ENCODE measurements at places on chromosomes 3 and 15.

DNA sequence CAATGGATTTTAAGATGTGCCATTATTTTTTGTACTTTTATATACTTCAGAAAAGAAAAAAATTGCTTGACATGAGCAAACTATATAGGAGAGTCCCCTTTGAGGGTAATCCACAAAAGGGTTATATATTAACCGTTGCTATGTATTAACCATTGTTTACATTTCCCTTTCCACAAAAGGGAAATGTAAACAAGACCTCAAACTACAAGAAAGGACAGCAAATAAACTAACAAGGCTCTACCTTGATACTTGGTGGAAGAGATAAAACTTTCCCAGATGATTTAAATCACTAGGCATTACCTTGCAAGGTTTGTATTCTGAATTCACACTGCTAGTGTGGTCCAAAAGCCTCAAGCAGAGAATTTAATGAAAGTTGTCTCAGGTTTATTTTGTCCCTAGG, 616.3 kb upstream of the BCHE start:
- no peak for DNase-seq

DNA sequence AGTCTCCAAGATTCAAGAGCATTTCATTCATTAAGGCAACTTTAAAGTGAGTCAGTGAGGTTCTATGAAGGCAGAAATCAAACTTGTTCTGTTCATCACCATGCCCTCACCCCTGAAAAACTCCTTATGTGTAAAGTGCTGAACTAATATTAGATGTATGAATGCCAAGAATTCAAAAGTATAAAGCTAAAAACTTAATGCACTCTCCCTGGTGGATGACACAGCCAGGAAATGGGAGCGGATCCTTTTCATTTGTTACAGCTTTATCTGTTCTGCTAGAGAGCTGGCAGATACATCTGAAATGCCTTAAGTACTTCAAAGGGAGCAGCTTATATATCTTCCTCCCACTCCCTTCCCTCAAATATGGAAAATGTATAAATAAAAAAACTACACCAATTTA, 8.2 kb downstream of the TXNRD3 start:
- DNase-seq: no peak

GRCh38 chr3:128222796-128223385, 69.6 kb downstream of the EEFSEC start:
- DNase-seq: peak; percentile 11

DNA sequence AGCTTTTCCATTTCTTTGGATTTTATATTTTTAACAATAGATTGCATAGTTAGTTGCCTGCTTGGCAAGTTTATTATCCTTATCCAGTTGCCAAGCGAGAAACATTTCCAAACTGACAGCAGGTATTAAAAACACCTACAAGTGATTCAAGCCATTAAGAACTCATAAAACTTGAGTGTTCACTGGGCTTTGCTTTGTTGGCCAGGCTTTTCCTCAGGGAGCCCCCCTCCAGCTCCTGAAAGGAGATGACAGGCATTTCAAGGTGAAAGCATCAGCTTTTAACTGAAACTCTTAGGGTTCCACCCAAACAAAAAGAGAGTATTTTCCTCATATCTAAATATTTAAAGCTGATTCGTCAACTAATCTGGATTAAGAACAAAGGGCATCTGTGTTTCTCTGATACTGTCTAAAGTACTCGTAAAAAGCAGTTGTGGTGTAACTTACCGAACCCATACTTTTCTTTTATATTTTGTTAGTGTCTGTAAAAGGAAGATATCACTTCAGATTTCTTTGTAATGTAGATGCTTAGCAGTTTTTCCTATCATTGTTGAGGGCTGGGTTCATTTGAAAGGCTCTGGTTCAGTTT, 363.4 kb downstream of the OTOL1 start:
- no peak for DNase-seq

- DNase-seq: no peak
Measured at GRCh38 chr3:106172101-106172500, 303.3 kb upstream of the CBLB start.

GRCh38 chr3:134296616-134297015, 46.0 kb upstream of the RYK start:
- no peak for DNase-seq

- no peak for DNase-seq
Measured at GRCh38 chr3:146087116-146087515, 73.9 kb downstream of the PLOD2 start.

GRCh38 chr15:85625166-85625830, 169.4 kb downstream of the KLHL25 start:
- DNase-seq: no peak

DNA sequence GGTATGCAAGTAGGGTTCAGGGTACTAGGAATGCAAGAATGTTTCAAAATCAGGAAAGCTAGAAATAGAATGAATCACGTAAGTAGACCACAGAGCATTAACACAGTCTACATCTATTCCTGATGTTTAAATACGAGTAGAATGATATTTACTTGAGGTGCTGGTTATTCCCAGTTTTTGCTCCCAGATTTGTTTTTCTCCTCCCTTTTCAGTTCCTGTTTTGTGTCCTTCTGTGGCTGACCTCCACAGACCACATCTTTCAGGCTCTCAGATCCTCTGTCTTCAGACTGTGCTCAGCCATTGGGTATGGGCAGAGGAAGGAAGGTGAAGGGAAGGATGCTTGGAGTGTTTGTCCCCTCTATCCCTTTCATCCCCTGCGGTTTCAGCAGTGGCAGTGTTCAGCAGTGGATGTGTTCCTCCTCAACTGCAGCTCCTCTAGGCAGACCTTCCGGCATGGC, 276.6 kb downstream of the ZNF621 start:
- DNase-seq: no peak

DNA sequence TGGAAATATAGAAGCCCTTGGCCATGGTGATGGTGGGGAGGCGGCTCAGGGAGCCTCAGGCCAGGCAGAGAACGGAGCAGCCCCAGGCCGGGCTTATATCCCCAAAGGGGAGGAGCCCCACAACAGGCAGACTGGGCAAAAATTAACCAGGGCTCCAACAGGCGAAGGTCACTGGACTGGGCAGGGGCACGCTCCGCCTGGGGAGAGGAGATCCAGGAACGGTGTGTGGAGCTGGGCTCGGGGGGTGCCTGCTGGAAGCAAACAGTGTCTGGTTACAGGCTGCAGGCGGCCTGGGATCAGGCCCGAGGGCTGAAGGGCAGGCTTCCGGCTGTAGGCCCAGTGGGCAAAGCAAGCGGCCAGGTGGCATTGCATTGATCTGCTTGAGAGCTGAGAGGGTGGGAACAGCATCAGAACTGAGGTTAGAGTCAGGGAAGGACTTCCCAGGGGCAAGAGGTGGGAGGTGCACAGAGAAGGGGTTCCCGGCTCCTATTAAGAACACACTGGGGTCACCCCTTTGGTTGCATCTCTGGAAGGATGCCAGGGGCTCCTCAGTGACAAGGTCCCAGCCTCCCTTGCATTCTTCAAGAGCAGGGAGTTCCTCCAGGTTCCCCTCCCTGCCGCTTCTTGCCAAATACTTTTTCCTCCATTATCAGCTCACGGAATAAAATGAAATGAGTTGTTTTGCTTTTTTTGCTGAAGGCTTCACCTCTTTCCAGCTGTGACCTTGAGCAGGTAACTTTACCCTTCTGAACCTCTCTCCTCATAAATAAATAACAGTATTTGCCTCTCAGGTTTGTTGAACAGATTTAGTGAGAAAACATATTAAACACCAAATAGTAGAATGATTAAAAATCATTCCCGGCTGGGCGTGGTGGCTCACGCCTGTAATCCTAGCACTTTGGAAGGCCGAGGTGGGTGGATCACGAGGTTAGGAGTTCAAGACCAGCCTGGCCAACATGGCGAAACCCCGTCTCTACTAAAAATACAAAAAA, 7.8 kb downstream of the ANPEP start:
- no peak for DNase-seq

DNA sequence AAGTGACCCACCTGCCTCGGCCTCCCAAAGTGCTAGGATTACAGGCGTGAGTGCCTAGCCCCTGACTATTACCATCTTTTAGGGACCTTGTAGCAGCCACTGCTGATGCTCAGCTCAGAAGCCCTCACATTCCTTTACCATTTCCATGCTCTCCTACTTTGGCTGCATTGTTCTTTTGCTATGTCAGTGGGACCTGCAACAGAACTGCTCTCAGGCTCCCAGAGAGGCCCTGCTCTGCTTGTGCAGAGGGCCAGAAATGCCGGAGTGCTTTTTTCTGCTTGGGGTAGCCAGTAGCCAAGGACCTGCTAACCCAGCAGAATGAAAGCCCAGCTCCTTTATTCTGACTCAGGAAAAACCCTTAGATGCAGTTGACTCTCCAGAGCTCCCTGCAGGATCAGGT, 18.3 kb upstream of the PROK2 start:
- no peak for DNase-seq

DNA sequence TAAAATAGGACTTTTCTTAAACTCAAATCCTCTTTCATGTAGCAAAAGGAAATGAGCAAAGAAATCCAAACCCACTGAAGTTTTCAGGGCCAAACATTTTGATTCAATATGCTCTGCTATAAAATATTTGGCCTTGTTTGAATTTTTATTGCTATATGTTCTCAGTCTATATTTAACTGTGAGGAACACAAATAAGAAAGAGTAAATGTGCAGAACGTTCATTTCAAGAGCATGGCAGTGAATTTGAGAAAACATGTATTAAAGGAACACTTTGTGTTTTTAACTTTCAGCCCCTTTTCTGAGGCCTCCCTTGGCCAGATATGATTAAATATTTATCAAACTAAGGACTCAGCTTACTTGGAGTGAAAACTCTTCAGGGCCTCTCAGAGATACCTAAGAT, 124.7 kb upstream of the CCNL1 start:
- no peak for DNase-seq

DNA sequence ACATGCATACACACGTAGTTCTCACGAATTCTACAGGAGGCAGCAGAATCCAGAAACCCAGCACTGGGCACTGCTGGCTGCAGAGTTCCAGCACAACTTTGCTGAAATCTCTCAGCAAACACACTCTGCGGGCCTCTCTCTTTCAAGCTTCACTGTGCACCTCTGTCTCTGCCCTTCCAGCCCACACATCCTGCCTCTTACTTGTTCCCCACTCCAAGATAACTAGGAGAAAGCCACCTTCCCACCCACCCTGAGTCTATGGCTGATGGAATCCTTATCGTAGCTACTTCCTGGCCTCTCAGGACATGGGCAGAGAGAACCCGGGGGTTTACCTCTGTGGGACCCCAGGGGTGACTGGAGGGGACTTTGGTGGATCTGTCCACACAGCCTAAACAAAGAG, 11.9 kb downstream of the ANP32A start:
- no peak for DNase-seq

DNA sequence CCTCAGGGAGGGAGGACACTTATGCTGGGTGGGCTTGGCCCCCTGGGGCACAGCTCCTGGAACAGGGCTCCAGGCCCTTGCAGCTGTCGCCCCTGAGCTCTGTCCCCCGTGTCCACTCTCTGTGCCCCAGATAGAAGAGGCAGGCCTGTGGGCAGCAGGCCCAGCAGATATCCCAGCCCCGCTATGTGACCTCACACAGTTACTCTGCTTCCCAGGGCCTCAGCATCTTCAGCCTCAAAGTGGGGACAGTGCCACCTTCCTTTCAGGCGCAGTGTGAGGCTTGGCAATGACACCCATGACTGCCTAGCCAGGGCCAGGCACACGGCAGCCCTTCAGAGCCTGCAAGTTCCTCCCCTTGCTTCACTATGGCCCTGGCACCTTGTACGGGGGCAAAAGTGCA, 98.4 kb downstream of the IQSEC1 start:
- no peak for DNase-seq

DNA sequence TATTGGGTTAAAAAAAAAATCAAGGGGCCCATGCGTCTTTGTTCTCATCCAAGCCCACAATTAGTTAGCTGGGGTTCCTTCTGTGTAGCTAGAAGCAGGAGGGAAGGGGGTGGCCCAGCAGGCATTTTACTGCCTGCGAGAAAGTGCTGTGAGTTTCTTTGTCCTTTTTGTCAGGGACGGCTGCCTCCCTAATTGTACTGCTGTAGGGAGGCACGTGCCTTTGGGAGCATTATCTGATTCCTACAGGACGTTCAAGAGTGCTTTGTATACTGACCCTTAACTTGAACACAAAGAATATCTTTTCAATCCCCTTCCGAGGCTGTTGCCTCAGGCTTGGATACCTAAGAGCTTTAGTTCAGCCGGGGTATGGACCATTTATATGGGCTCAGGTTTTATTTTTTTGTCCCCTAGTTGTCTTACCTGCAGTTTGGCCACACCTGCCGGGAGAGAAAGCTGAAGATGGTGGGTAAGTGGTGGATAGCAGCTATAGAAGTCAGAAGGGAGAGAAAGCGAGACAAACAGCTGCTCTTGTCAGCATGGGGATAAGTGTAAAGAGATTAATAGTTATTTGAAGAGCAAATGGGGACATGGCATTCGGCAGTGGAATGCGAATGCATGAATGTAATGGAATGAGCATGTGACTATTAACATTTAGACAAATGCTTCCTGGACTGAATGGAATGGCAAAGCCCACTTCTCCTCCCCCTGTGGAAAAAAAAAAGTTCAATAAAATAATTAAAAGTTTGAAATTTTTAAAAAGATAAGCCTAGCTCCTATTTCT, 175.2 kb downstream of the TP63 start:
- no peak for DNase-seq

- DNase-seq: no peak
Measured at GRCh38 chr15:31268108-31268501, 58.5 kb upstream of the KLF13 start.

DNA sequence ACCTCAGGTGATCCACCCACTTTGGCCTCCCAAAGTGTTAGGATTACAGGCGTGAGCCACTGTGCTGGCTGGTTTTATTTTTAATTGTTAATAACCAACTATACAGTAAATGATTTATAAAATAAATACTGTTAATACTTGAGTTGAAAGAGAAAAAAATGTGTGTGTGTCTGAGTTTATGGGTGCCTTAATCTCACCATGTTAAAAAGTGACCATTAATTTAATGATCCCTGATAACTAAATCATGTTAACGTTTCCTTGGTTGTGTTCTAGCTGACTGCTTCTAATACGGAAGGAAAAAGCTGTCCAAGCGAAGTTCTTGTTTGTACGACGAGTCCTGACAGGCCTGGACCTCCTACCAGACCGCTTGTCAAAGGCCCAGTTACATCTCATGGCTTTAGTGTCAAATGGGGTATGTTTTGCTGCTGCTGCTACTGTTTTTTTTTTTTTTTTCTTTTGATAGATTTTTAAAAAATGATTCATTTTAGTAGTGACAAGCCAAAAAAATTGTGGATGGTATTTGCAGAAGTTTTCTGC, 113.5 kb downstream of the GHSR start:
- no peak for DNase-seq

DNA sequence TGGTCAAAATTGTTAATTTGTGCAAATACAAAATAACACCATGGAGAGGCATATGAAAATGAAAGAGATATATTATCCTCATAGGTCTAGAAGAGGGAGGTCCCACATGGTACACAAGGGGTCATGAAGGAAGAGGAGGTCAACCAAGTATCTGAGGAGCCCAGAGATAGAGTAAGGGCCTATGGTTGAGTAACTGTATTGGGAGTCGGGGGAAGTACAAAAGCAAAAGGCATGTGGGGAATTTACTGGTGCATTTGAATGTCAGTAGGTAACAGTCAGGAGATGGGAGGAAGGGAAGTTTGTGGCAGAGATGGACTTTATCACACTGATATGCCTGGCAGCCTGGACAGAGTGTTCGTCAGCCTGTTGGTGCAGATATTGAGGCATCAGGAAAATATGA, 1113.7 kb downstream of the OTOL1 start:
- no peak for DNase-seq
